ENCODE measurements at places on chromosomes 1 and 21. TPM values are rescaled to one million over a fixed set of nuclear protein-coding genes. Genes with fewer than 3 reads are reported as not detected.

The PGLYRP4 gene
- total RNA-seq, result not detected

The SFT2D2 gene
- total RNA-seq, result 50.0 TPM

The TNFRSF14 gene
- 187 TPM for total RNA-seq

The CLIC6 gene
- total RNA-seq, result 0.44 TPM

The SAMD11 gene
- not detected for total RNA-seq

The F11R gene
- total RNA-seq, result 16.3 TPM

The PM20D1 gene
- 1.6 TPM for total RNA-seq

The NTRK1 gene
- total RNA-seq, result not detected

The B4GALT2 gene
- total RNA-seq, result 0.83 TPM

The TNFAIP8L2 gene
- 33.1 TPM for total RNA-seq

The TFF2 gene
- total RNA-seq, result not detected

The C4BPA gene
- not detected for total RNA-seq

The RCSD1 gene
- 149 TPM for total RNA-seq

The SAMSN1 gene
- 27.9 TPM for total RNA-seq

The ARTN gene
- total RNA-seq, result 0.25 TPM
